ENCODE measurements at places on chromosomes 11 and 22.

- DNase-seq, result no peak
Measured at GRCh38 chr11:10267821-10268220, 26.2 kb downstream of the SBF2 start.

DNA sequence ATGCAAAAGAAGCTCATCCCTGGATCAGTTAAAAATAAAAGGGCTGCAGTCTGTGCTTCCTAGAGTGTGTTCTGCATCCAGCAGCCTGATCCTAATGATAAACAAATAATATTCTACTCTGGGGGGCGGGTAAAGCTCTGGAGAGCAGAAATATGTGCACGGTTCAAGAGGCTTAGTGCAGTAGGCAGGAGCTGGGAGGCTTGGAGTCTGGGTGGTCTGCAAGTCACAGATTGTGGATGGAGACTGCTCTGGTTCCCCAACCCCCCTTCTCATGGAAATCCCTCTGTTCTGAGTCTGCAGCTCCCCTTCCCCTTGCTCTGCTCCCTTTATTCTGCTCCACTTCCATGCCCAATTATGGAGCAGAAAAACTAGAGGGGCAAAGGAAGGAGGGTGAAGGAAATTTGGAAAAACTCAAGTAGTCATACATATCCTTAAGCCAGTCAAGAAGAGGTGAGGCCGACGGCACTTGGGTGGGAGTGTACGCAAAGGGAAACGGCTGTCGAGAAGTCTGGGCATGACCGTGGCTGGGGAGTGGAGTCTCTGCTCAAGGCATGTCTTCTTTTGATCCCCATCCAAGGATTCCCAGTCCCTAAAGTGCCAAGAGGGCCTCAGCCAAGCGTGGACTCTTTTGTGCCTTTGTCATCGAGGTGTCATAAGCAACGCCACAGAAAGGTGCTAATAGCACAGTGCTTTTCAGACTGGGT is 16.3 kb upstream of the CLMP start:
- DNase-seq, result no peak

GRCh38 chr11:128367573-128367972 is 219.8 kb downstream of the ETS1 start:
- DNase-seq, result no peak

- no peak for DNase-seq
Measured at GRCh38 chr11:73387594-73388264, 11.5 kb downstream of the RELT start.

DNA sequence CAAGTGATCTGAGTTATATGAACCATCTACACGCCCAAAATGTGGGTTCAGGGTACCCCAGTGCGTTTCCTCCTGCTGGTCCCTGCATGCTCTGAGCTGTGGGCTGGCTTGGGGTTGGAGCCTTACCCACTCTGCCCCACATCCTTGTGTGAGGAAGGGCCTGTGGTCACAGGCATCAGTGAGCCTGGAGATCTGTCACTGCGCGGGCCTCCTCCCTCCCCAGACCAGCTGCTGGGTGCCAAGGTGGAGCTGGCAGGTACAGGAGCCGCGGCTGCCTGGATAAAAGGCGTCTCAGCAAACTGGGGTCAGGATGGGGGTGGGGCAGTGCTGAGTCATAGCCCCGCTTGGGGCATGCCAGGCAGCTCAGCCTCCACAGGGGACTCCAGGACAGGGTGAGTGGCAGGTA is 17.9 kb downstream of the GNAZ start:
- no peak for DNase-seq
